ENCODE measurements at places on chromosomes 2 and 18.
A peak's percentile ranks its signal among the peaks of the same experiment; 100 is the strongest.

DNA sequence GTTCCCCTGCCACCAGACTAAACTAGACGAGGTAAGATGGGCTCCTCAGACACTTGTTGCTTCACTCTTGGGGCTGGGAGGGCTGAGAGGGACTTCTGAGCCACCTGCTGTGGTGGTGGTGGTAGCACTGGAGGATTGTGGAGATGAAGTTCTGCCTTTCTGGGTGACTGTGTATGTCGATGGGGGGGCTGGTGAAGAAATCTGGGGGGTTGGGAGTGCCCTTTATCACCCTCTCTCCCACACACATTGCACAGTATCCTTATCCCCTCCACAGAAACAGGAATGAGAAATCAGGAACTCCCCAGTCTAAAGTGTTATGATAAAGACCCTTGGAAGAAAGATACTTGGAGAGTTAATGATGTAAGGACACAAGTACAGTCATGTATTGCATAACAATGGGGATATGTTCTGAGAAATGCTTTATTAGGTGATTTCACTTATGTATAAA lies 38.5 kb downstream of the HK2 start:
- no peak for DNase-seq

- no peak for DNase-seq
Observed at GRCh38 chr2:205617905-205618304, 64.4 kb upstream of the NRP2 start.

DNA sequence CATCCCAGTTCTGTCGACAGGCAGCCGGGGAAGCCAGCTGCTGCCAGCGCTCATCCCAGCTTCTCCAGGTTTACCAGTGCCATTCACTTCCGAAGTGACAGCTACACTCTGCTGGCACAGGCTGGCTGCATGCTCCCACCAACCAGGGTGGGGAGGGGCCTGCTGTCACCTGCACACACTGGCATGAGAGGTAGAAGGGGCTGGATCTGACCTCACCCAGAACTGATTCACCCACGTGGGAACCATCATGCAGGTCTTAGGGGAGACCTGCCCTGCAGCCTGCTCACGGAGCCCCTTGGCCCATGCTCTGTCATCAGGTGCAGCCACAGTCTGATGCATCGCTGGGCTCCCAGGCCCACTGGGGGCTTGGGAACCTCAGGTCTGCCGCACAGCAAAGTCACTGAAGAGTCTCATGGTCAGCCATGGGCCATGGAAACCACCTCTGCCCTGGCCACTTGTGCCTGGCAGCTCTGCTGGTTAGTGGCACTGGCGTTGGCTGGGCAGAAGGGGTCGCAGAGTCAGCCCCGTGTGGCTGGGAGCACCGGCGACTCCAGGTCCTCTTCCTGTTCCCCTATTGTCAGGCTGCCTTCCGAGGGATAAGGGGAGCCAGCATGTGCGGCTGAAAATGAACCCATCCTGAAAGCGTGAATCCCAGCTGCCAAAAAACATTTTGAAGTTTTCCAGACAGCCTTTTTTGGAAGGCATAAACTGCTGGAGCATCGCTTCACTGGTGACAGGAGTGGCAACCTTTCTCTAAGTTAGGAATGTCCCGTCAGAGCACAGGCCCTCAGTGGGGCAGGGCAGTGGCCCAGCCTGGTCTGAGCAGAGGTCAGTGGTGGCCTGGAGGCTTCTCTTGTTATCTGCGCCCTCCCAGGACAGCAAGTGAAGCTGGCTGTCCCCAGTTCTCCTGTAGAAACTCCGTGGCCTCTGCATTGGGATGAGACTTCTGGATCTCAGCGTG lies 157.8 kb downstream of the SEPTIN10 start:
- DNase-seq = no peak

GRCh38 chr2:176729706-176730569 lies 460.7 kb downstream of the MTX2 start:
- no peak for DNase-seq

DNA sequence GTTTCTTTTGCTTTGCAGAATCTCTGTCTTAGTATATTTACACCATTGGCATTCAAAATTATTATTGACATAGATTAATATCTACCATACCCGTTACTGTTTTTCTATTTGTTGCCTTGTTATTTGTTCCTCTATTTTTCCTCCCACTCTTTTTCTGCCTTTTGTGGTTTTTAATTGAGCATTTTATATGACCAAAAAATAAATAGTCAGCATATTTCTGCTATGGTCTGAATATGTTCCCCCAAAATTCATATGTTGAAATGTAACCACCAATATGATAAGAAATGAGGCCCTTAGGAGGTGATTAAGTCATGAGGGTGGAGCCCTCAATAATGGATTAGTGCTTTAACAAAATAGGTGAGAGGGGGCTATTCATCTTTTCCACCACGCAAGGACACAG lies 35.3 kb downstream of the ADRA2B start:
- DNase-seq = no peak

DNA sequence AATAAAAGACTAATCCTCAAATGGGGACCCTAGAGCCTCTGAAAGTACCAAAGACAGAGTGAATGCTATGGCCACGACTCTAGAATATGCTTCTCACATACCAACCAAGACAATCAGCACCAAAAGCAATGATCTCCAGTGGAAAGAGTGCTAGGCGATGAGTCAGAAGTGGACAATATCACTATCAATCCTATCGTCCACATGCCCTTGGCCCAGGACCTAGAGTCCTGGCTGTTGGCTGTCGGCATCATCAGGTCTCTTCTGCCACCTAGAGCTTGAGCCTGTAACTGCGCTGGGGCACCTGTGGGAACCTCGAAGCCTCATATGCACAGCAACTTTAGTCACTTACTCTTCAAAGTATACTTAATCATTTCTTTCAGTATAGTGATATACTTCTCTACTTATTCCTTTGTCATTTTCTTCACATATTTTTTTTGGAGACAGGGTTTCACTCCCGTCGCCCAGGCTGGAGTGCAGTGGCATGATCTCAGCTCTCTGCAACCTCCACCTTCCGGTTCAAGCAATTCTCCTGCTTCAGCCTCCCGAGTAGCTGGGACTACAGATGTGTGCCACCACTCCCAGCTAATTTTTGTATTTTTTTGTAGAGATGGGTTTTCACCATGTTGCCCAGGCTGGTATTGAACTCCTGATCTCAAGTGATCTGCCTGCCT lies 29.7 kb downstream of the NOL10 start:
- peak; percentile 42 for DNase-seq

DNA sequence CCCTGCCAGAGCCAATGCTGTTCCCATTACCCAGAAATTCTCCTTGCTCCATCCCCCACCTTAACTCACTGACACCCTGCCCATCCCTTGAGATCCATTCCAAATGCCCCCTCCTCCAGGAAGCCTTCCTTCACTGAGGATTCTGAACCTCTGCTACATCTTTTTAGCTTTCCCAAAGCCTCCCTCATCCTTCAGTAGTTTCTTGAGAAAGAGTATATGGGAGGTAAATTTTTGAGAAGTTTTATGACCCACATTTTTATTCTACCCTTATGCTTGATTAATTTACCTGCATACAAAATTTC lies 93.1 kb downstream of the INHBB start:
- DNase-seq = no peak

DNA sequence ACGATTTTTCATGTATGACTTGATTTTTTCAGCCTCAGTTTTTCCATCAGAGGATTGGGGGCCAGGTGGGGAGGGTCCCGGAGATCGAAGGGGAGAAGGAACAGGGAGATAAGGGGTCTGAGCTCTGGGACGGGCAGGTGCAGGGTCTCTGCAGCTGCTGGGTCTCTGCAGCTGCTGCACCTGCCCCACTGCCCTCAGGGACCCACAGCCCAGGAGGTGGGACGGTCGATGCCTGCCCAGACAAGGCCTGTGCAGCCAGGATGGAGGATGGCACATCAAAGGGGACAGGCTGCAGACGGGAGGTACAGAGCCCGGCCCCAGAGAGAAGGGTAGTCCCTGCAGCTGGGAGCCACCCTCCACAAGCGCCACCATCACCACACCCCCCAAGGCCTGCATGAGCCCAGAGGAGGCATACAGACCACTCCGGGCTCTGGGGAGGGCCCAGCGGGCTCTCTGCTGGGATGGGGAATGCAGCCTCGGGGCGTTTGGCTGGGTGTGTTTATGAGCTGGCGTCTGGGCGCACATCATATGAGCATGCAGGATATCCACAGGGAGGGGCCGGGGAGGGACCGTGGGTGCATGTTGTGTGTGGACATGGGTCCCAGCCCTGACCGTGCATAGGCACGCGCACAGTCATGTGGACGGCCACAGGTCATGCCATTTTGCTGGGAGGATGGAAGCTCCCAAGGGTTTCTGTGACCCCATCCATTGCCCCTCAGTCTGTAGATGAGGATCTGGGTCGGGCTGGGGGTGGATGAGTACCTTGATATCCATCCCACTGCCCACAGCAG lies 34.9 kb upstream of the GPC1 start:
- DNase-seq = no peak

DNA sequence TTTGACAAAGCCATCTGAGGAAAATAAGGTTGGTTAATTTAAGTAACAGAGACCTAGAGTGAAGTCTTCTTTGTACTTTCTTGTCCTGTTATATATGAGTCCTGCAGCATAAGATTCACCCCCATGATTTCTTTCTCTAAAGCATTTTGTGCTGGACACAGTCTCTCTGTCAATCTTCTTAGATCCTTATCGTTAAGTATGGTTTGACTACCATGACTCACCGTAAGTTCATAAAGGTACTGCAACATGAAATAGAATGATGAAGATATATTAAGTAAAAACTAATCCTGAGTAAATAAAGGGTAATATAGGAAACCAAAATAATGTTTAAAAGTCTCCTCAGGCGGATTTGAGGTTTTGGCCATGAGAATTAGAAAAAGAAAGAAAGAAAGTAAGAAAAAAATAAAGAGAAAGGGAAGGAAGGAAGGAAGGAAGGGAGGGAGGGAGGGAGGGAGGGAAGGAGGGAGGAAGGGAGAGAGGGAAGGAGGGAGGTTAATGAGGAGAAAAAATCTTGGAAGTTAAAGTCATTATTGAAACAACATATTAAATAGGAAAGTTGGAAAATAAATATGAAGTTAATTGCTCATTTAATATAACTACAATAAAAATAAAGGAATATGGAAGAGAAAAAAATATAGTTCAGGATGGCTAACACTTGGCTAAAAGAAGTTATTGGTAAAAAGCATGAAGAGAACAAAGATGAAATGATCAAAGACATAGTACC lies 980.3 kb upstream of the CDH2 start:
- no peak for DNase-seq

DNA sequence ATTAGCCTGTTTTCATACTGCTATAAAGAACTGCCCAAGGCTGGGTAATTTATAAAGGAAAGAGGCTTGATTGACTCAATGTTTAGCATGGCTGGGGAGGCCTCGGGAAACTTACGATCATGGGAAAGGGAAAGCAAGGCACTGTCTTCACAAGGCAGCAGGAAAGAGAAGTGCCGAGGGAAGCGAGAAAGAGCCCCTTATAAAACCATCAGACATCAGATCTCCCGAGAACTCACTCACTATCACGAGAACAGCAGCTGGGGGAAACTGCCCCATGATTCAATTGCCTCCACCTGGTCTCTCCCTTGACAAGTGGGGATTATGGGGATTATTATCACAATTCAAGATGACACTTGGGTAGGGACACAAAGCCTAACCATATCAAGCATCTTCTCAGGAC lies 23.3 kb downstream of the RHOB start:
- DNase-seq = no peak

DNA sequence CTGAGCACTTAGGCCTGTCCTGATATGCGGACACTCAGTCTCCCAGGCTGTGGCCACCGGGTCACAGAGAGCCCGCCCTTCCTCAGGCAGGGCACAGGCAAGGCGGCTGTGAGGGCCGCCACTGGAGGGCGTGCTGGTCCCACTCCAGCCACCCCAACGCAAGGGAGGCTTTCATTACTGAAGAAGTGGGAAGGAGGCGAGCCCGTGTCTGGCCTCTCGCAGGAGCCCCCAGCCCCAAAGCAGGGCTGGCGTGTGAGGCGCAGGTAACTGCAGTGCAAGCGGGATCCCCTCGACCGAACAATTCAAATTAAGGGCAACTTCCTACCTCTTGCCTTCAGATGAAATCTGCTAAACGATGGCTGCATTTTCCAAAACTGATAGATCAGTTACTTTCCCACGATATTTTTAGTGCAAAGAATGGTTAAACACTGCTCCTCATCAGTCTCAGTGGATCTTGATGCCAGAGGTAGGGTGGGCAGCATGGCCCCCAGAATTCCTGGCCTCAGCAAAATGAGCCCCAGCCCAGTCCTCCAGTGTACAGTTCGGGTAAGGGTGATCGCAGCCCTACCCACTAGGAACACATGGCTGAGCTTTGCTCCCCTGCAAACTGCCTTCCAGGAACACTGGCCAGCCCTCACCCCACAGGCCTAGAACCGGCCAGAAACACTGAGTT lies 97.2 kb downstream of the SEPTIN10 start:
- no peak for DNase-seq

DNA sequence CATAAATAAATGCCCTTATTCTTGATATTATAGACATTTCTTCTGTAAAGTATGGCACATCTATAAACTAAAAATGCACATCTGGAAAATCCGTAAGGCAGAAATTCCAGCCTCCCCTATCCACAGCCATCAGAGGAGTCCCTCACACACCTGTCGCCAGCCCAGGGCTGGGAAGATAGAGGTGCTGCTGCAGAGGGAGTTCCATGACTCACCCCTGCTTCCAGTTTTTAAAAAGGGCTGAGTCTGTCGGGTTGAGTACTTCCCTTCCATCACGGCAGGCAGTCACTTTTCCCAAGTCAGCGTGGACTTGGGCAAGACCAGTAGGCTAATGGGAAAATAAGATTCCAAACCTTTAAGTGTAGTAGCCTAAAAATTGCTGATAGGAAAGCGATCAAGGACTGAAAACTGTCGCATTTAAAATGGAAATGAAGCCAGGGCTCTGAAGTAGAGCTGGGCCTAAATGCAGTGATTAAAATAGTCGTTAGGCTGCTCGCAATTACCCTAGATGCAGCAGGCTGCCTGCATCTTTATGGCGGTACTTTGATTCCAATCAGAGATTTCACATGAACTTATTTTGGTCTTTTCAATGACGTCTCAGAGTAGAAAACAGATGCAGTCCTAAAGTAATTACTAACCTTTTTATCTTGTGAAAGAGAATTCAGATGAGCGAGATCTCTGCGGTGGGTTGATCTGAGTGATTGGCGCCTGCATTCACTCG lies 280.5 kb downstream of the AGAP1 start:
- no peak for DNase-seq

DNA sequence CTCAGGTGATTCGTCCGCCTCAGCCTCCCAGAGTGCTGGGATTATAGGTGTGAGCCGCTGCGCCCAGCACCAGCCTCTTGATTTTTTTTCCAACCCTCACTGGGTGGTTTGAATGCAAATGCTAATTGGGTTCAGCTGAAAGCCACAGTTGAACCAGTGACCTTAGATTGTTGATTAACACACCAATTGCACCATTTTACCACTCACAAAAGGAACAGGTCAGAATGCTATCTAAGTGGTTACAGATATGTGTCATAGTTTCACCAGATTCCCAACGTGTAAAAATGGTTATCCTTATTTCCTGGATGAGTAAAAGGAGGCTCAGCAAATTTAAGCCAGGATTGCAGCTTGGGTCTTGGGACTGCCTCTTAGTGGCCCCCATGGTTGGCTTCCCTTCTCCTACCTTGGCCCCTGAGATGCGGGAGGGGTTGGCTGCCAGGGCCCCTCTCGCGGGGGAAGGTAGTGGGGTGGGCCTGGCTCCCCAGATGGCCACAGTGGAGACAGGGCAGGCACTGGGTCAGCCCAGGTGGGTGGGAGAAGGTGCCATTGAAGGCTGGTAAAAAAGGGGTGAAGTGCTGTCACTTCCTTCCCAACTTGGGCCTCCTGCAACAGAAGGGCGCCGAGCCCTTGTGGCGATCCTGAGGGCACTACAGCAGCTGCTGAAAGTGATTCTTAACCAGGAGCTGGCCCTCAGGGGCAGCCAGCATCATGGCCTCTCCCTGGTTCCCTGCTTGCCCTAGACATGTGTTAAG lies 164.9 kb upstream of the HAAO start:
- no peak for DNase-seq

All from CD4-positive, alpha-beta T cell treated with Interleukin-15 for 4 hours (primary cell).